Stimulated activated CD8-positive, alpha-beta memory T cell treated with anti-CD3 and anti-CD28 coated beads, Interleukin-4, amount 100 ng/mL, for 1 hour (primary cell): ENCODE measurements at places on chromosomes 4 and X.

DNA sequence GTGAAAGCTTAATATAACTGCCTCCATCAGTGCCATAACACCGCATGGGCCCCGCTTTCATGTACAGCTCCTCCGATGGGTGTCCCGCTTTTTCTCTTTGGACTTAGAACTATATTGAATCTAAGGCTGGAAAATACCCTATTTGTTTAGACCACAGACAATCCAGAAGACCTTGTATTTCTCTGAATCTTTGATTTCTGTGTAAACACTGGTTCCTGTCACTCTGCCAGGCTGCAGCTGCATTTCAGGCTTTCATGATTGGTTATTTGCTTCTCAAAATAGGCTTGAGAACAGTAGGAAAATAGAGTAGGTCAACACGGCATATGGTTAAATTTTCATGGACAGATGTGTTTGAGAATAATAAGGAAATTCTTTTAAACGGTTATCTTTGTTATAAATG is 80.0 kb downstream of the NWD2 start:
- DNase-seq = no peak

DNA sequence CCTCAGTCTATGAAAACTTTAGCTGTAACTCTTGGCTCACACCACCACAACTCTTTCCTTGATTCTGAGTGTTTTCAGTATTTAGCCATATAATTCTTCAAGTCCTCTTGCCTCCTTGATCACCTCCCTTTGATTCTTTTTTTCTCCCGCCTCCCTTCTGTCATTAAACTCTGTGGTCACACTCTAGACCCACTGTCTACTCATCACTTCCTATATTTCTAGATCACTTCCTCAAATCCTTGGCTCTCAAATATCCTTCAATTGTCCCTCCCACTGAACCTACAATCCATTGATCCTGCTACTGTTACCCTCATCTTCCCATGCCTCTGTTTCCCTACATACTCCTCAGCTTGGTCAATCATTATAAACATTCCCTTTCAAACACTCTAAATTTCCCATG is 12.4 kb upstream of the CXXC4 start:
- DNase-seq = no peak

- DNase-seq = no peak
Measured at GRCh38 chr4:141158219-141158618, 24.9 kb upstream of the RNF150 start.

DNA sequence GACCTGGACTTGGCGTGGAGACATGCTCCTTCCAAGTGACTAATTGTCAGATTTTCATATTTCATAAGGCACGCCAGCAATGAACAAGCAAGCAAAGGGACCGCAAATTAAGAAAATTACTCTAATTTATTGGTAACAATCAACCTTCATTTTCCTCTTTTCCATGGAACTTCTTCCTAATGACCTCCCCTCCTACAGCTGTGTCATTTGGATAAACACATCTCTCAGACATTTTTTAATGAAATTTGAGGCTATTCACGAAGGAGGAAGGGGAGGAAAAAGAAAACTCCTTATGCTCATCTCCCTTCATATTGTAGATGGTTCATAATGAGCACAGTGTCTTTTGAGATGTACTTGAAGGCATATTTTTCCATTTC is 38.6 kb upstream of the TLR3 start:
- no peak for DNase-seq

GRCh38 chr4:37685823-37686372 is 278 bp downstream of the RELL1 start:
- DNase-seq = peak; percentile 2

GRCh38 chr4:152678841-152679240 is 956 bp downstream of the TMEM154 start:
- DNase-seq = no peak

DNA sequence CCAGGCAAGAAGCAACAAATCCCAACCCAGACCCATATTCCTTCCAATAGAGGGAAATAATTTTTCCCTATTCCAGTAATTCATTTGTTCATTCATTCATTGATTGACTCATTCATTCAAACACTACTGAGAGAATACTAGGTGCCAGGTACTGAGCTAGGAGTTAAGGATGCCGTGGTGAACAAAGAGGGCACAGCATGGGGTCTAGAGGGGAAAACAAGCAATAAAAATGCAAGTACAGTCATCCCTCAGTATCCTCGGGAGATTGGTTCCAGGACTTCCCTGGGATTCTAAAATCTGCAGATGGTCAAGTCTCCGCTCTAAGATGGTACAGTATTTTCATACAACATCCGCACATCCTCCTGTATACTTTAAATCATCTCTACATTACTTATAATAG is 18.7 kb downstream of the RASGEF1B start:
- DNase-seq = no peak

DNA sequence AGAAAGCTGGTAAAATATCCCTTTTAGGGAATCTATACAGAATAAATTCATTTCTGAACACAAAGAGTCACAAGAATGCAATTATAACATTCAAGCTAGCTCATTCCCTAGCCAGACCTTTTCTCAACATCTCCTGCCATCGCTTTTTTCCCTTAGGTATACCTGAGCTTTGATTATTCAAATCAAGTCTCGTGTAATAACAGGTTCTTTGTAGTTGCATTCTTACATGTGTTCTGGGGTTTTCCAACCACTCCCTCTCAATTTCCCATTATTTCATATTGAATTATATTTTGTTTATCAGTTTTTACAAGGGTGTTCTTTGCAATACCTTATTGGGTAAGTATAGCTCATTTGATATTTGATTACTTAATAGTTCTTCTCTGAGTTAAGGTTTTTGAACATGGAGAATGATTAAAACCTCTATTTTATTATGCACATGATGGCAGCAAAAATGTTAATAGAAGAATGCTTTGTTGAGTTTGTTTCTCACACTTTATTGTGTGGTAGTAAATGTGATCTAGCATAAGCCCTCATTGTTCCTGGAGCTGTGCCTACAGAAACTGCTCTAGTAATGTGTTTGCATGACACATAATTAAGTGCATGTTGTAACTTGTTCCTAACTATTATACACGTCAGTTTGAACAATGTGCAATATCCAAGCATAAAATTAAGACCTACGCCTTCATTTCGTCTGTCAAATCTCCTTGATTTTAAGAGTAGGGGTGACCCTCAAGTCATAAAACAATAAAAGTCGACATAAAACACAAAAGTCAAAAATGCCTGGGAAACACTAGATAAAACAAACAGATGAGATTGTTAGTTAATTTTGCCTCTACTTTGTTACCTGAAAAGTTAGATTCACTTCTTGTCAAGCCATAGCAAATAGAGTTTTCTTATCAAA is 124.0 kb upstream of the POF1B start:
- DNase-seq = no peak

- no peak for DNase-seq
Measured at GRCh38 chr4:48470570-48470969, 12.6 kb upstream of the SLC10A4 start.

- DNase-seq = no peak
Measured at GRCh38 chrX:139286342-139286741, 244.2 kb upstream of the F9 start.

DNA sequence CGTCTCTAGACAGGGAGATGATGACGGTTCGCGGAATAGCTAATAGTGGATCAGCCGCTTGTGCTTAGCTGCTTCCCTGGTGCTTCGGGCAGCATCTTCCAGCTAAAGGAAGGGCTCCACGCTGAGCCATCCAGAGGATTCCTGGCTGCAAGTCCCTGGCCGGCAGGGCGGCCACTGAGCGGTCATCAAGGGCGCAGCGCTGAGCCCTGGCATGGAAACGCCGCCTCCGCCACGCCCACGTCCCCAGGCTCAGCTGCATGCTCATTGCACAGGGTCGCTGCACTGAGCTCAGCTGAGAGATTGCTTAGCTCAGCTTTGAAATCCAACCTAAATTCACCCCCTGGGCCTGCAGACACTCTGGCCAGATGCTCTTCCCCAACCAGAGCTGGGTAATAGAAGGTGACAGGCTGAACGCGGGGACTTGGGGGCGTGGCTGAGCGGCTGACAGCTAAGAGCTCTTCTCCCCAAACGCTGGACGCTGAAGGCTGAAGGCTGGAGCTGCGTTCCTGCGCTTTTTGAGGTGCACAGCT is 118.2 kb upstream of the KIT start:
- no peak for DNase-seq

GRCh38 chr4:105075045-105075444 is 71.6 kb upstream of the TET2 start:
- no peak for DNase-seq

DNA sequence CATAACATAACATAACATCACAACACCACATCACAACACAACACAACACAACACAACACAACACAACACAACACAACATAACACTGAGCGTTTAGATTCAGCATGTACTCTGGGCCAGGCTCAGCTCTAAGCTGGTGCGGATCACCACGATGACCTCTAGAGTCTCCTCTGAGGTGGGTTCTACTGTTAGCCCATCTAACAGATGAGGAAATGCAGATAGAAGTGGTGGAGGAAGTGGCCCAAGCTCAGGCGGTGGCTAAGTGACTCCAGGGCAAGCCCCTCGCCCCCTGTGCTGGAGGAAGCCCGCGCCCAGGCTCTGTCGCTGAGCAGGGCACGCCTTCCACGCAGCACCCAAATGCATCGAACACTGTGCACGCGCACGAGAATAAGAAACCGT is 45.3 kb upstream of the CDKN2AIP start:
- no peak for DNase-seq

GRCh38 chr4:2008671-2008920 is 178 bp downstream of the NELFA start:
- DNase-seq = no peak

- no peak for DNase-seq
Measured at GRCh38 chr4:110196206-110196870, 2.1 kb downstream of the ELOVL6 start.

- DNase-seq = no peak
Measured at GRCh38 chrX:132443196-132444135, 45.4 kb downstream of the MBNL3 start.

DNA sequence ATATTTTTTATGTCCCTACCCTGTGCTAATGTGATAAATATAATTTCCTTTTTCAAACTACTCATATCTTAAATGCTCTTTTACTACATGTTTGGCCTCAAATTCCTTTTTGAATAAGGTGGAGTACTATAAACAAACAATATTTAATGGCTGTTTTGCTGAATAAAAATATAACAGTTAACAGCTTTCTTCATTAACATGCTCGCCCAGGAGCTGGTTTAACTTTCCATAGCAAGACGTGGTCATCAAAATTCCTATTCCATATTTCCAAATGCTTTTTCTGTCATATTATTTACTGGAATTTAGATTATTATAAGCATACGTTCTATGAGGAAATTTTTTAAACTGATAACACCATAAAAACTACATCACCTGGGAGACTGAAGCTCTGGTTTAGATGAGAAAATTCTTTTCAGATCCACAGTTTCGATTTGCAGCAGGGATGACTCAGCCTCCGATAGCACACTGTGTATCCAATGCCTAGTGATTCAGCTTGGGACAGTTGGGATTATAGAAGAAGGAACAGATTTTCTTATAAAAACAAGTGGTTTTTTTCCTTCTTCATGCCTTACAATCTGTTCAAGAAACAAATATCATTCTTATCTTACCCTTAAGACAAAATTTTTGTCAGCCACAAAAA is 129.1 kb downstream of the FBXO8 start:
- no peak for DNase-seq

DNA sequence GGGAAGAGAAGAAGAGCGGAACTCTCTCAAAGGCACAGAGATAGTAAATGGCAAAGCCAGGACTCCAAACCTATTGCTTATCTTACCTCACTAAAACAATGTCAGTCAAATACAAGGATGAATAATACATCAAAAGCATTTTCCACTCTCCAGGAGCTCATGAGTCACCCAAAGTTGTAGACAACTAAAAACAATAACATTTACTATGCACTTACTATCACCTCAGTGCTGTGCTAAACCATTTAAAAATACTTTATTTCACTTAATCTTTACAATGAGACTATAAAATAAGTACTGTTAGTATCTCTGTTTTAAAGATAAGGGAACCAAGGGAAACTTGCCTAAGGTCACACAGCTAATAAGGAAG is 163.2 kb upstream of the SPANXC start:
- DNase-seq = no peak

GRCh38 chr4:118968005-118968404 is 79.4 kb downstream of the SYNPO2 start:
- DNase-seq = no peak

DNA sequence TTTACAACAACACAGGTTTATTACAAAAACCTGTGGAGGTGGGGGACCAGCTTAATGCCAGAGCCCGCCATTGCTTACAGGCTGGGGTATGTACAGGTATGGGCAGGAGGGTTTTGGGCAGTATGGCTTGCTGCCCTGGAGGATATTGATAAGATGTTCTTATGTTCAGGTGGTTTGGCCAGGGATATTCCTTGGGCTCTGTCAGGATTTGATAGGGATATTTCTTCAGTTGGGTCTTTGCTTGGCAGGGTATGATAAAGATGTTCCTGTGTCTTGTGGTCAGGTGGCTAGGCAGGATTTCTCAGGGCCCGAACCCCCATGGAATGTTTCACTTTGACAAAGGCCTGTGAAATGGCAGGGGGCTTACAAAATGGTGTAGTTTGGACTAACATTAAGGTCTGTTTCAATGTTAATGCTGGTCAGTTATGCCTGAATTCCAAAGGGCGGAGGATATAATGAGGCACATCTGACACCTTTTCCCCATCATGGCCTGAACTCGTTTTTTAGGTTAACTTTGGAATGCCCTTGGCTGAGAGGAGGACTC is 3.1 kb downstream of the MGST2 start:
- no peak for DNase-seq

DNA sequence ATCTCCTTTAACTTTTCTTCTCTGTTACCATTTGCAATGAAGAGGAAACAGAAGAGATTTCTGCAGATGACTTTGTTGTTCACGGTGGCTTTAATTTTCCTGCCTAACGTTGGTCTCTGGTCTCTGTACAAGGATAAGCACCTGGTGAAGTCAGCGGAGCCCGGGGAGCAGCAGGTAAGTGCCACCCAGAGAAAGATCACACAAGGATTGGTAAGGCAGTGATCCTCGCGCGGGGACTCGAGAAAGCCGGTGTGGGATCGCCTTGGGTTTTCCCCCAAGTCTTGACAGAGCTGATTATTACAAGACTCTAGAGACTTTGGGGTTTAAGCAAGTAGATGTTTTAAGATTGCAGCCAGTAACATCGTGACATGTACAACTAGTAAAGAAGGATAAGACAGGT is 1.3 kb downstream of the GALNTL6 start:
- DNase-seq = no peak

DNA sequence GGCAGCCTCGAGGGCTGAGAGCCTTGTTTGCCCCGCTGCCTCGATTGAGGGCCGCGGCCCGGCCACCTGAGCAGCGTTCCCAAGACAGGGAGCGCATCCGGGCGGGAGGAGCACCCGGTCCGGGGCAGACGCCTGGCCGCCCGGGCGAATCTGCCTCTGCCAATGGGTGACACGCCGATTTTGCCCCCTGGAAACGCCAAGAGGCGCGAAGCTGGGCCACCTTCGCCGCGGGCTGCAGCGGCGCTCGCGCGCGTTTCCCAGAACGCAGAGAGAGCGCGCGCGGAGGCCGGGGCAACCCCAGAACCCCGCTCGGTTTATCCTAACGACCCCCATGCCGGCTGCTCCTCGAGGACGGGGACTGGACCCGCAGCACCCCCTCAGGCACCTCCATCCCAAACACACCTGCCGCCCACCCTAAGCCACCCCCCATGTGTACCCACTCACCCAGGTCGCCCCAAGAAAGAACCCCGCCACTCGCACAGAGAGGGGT is 575 bp downstream of the MAP7D2 start:
- no peak for DNase-seq
